ENCODE measurements at places on chromosomes 1 and 21. TPM values are rescaled to one million over a fixed set of nuclear protein-coding genes. Genes with fewer than 3 reads are reported as not detected.

DNA sequence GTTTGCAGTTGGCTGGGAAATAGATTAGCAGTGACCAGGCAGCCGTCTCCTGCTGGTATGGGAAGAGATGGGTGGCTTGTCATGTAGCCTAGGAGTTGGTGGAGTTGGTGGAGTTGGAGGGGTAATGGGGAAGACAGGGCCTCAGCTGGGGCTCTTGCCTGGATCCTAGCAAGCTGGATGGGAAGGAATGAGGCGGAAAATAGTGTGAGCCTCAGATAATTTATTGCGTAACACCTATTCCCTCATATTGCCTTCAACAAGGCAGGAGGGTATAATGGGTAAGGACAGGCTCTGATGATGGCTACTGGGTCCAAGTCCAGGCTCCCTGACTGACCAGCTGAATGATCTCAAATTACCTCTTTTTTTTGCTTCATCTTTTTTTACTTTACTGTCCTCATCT is 12.6 kb downstream of the MAP7D1 start:
- H3K4me1 ChIP-seq: no peaks in the 10 kb centered on the region
- no peak for DNase-seq
- no peaks in the 10 kb centered on the region for H3K27me3 ChIP-seq
- peaks cover 10% of the 10 kb centered on the region for H3K36me3 ChIP-seq

GRCh38 chr1:37461698-37462436 is 12.5 kb upstream of the ZC3H12A start:
- no peaks in the 10 kb centered on the region for H3K36me3 ChIP-seq
- H3K27me3 ChIP-seq: no peaks in the 10 kb centered on the region
- no peak overlapping the region for H3K27ac ChIP-seq
- no peak for DNase-seq
- no peak overlapping the region for H3K4me3 ChIP-seq
- peaks cover 7% of the 10 kb centered on the region for H3K4me1 ChIP-seq

- H3K4me3 ChIP-seq: no peak overlapping the region
- DNase-seq: no peak
- H3K27me3 ChIP-seq: no peaks in the 10 kb centered on the region
- H3K27ac ChIP-seq: no peak overlapping the region
Observed at GRCh38 chr1:158028969-158029368, 35.5 kb downstream of the KIRREL1 start.

DNA sequence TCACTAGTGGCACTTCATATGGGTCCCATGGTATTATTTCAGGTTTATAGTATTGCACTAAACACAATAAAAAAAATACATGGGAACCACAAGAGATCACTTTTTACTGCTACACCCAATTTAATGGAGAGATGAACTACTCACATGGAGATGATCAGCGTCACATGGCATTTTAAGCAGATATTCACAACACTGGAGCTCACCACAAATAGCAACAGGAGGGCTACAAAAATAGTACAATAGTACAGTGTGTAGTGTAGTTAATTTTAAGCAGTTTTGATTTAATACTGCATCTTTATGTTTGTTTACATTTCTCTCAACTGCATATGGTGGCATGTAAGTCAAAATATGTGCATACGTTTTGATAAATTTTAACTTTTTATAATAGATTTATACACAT is 31.0 kb downstream of the SNX7 start:
- no peak for DNase-seq
- no peaks in the 10 kb centered on the region for H3K4me1 ChIP-seq
- H3K27me3 ChIP-seq: no peaks in the 10 kb centered on the region
- no peaks in the 10 kb centered on the region for H3K36me3 ChIP-seq

- no peak for DNase-seq
- no peak overlapping the region for H3K4me3 ChIP-seq
- H3K27ac ChIP-seq: no peak overlapping the region
- no peaks in the 10 kb centered on the region for H3K27me3 ChIP-seq
- H3K36me3 ChIP-seq: no peaks in the 10 kb centered on the region
Observed at GRCh38 chr21:14541841-14542490, 4.1 kb downstream of the SAMSN1 start.

DNA sequence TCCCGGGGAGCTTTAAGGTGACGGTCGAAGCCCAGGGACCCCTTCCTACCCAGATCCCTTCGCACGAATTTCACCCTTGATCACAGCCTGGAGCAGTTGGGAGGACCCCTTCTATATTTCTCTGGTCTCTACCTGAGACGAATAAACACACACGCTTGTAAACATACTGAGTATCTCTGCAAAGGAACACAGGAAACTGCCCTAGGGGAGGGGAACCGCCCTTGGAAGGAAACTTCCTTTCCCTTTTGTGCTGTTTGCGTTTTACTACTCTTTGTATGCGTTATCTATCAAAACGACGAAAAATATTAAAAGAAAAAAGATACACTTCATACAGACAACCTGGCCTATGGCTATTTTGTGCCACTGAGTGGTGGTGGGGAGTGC is 750 bp downstream of the NECAP2 start:
- peaks cover 18% of the 10 kb centered on the region for H3K4me1 ChIP-seq
- no peak for DNase-seq
- H3K27ac ChIP-seq: peak overlapping the region; percentile 73
- H3K4me3 ChIP-seq: peak overlapping the region; percentile 92
- no peaks in the 10 kb centered on the region for H3K27me3 ChIP-seq

DNA sequence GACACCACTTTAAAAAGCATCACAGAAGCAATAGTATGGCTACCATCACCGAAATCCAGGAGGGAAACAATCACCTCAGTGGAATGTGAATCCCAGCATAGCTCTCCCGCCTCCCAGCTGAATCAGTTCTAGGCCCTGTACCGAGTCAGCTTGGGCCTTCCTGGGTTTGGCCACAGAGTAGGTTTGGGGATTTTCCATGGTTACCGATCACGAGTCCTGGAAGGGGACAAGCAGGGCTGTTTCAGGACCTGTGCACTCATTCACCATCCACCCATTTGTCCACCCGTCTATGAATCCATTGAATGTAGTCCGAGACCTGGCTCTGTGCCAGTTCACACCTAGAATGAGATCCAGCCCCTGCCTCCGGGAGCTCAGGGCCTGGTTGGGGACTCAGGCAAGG is 94.2 kb downstream of the ARHGEF10L start:
- no peak for DNase-seq
- no peak overlapping the region for H3K27ac ChIP-seq
- peaks cover 39% of the 10 kb centered on the region for H3K36me3 ChIP-seq
- H3K27me3 ChIP-seq: no peaks in the 10 kb centered on the region
- no peak overlapping the region for H3K4me3 ChIP-seq
- peaks cover 20% of the 10 kb centered on the region for H3K4me1 ChIP-seq

DNA sequence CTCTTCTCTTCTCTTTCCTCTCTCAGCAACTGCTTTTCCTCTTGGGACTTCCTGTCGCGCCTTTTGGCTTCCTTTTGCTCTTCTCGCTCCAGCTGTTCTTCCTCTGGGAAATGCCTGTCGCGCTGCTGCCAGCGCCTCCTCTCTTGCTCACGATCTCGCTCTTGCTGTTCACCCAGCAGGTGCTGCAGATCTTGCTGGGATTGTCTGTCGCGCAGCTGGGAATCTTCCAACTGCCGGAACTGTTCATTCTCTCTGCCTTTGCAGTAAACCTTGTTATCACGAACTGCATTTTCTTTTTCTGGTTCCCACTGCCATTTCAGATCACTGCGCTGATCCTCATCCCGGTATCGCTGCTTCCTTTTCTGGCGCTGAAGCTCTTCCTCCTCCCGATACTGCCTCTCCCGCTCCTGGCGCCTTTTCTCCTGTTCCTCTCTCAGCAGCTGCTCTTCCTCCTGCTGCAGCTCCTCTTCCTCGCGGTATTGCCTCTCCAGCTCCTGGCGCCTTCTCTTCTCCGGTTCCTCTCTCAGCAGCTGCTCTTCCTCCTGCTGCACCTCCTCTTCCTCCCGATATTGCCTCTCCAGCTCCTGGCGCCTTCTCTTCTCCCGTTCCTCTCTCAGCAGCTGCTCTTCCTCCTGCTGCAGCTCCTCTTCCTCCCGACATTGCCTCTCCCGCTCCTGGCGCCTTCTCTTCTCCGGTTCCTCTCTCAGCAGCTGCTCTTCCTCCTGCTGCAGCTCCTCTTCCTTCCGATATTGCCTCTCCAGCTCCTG is 5.8 kb downstream of the TCHH start:
- no peak for DNase-seq
- H3K27me3 ChIP-seq: peaks cover 6% of the 10 kb centered on the region
- no peak overlapping the region for H3K4me3 ChIP-seq
- no peaks in the 10 kb centered on the region for H3K36me3 ChIP-seq
- peaks cover 42% of the 10 kb centered on the region for H3K4me1 ChIP-seq

DNA sequence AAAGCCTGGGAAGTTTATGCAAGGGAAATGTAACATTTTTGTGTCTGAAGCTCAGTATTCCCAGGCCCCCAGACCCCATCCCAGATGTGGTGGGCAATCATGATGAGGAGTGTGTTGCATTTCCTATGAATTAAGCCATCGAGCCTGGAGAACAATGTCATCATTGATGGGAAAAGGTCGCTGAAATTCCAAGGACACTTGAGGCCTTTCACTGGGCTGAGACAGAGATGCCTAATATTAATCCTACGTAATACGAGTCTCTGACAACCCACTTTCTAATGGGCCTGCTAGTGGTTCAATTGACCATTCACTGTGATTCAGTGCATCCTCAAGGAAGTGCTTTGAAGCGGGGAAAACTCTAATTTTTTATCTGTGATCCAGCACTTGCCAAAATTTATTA is 291.6 kb downstream of the PLPP3 start:
- no peak for DNase-seq
- no peaks in the 10 kb centered on the region for H3K27me3 ChIP-seq
- no peaks in the 10 kb centered on the region for H3K4me1 ChIP-seq

GRCh38 chr21:24076179-24076578 is 1531.1 kb downstream of the MRPL39 start:
- H3K27me3 ChIP-seq: no peaks in the 10 kb centered on the region
- no peak for DNase-seq
- no peak overlapping the region for H3K27ac ChIP-seq
- no peaks in the 10 kb centered on the region for H3K4me1 ChIP-seq

DNA sequence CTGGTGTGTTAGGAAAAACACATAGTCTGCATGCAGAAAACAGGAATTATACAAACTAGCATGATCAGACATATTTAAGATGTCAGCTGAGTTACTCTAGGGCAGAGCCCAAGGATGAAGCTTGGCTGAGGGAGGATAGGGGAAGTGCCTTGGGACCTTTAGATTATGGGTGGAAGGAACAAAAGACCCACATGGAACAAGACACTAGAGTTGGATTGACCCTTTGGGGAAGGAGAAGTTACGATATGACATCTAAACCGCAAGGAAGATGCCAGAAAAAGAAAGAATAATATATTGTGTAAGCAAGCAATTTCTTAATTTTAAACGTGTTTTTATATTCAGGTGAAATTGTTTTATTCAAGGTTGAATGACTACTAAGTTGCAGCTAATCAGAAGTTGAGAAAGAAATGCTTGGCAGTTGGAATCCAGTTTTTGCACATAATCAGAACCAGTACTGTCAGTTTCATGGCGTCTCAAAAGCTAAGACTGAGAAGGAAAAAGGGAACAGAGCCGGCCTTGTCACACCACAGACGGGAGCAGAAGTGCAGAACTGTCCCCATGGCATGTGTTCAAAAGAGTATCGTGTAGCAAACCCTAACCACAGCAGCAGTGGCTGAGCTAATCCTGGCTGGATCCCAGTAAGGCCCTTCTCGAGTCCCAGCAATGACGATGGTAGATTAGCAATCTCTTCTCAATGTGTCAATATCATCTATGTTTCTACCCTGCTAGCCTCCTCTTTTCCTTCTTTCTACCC is 31.2 kb upstream of the IFNAR2 start:
- no peak overlapping the region for H3K4me3 ChIP-seq
- H3K27me3 ChIP-seq: no peaks in the 10 kb centered on the region
- no peaks in the 10 kb centered on the region for H3K36me3 ChIP-seq
- no peak for DNase-seq

GRCh38 chr1:37299216-37299615 is 175.2 kb upstream of the ZC3H12A start:
- H3K4me1 ChIP-seq: no peaks in the 10 kb centered on the region
- H3K4me3 ChIP-seq: no peak overlapping the region
- no peak overlapping the region for H3K27ac ChIP-seq
- no peaks in the 10 kb centered on the region for H3K36me3 ChIP-seq
- peaks cover 2% of the 10 kb centered on the region for H3K27me3 ChIP-seq

- H3K27me3 ChIP-seq: peaks cover 4% of the 10 kb centered on the region
- H3K36me3 ChIP-seq: no peaks in the 10 kb centered on the region
- no peak overlapping the region for H3K4me3 ChIP-seq
Observed at GRCh38 chr1:125087691-125088090, 3902.9 kb downstream of the SRGAP2C start.

DNA sequence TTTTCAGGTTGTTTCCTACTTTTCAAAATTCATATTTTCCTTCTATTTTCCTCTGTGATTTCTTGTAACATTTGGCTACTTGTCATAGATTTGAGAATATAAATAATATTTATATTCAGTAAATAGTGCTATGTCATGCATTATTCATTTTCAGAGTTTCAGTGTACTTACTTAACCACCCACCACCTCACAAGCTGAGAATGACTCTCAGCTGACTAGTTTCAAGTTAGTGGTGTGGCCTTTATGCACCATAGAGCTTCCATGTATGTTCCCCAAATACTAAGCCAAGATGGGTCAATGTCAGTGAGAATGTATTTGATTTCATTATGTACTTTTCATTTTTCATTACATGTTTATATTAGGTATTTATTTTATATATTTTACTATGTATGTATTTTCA is 56.9 kb upstream of the RGS1 start:
- H3K4me1 ChIP-seq: no peaks in the 10 kb centered on the region
- no peaks in the 10 kb centered on the region for H3K36me3 ChIP-seq
- H3K4me3 ChIP-seq: no peak overlapping the region
- DNase-seq: no peak
- no peaks in the 10 kb centered on the region for H3K27me3 ChIP-seq
- H3K27ac ChIP-seq: no peak overlapping the region

- no peak overlapping the region for H3K4me3 ChIP-seq
- H3K27ac ChIP-seq: no peak overlapping the region
- no peaks in the 10 kb centered on the region for H3K4me1 ChIP-seq
Observed at GRCh38 chr1:30111431-30111830, 612.0 kb downstream of the MATN1 start.

DNA sequence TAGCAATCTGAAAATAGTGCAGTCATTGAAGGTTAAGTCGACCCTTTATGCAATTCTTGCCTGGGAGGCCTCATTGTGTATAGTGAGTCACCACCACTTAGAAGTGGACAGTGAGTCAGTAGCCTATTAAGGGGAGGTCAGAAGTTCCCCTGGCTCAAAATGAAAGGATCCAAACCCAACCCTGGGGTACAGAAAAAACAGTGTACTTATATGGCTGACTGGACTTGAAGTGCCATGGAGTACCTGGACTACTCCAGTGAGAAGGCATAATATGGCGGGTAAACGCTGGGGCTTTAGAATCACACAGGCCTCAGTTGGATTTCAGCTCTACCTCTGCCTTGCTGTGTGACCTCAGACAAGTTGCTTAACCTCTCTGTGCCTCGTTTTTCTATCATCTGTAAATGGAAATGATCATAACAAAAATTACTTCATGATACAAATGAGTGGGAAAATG is 2.2 kb upstream of the BCL9 start:
- no peak overlapping the region for H3K27ac ChIP-seq
- peaks cover 11% of the 10 kb centered on the region for H3K4me1 ChIP-seq
- no peaks in the 10 kb centered on the region for H3K27me3 ChIP-seq
- no peak overlapping the region for H3K4me3 ChIP-seq
- no peak for DNase-seq
- no peaks in the 10 kb centered on the region for H3K36me3 ChIP-seq

The PKLR gene
- polyA plus RNA-seq: 41.9 TPM

The CXADR gene
- polyA plus RNA-seq: 8.5 TPM

The TCHHL1 gene
- not detected for polyA plus RNA-seq

The PLA2G2F gene
- not detected for polyA plus RNA-seq

The KRTAP21-2 gene
- not detected for polyA plus RNA-seq

The NUDT4B gene
- polyA plus RNA-seq: 0.25 TPM

The RAP1GAP gene
- polyA plus RNA-seq: 8.6 TPM

The RAB42 gene
- 0.35 TPM for polyA plus RNA-seq

The PRPF38A gene
- 5.9 TPM for polyA plus RNA-seq

The EPRS1 gene
- polyA plus RNA-seq: 20.4 TPM

The SPATA46 gene
- 0.06 TPM for polyA plus RNA-seq

The CD5L gene
- 7.9 TPM for polyA plus RNA-seq

The LENEP gene
- polyA plus RNA-seq: not detected

Data from liver (tissue), 10 donors.